ENCODE measurements at places on chromosomes 6 and 20.
A peak's percentile ranks its signal among the peaks of the same experiment; 100 is the strongest.

DNA sequence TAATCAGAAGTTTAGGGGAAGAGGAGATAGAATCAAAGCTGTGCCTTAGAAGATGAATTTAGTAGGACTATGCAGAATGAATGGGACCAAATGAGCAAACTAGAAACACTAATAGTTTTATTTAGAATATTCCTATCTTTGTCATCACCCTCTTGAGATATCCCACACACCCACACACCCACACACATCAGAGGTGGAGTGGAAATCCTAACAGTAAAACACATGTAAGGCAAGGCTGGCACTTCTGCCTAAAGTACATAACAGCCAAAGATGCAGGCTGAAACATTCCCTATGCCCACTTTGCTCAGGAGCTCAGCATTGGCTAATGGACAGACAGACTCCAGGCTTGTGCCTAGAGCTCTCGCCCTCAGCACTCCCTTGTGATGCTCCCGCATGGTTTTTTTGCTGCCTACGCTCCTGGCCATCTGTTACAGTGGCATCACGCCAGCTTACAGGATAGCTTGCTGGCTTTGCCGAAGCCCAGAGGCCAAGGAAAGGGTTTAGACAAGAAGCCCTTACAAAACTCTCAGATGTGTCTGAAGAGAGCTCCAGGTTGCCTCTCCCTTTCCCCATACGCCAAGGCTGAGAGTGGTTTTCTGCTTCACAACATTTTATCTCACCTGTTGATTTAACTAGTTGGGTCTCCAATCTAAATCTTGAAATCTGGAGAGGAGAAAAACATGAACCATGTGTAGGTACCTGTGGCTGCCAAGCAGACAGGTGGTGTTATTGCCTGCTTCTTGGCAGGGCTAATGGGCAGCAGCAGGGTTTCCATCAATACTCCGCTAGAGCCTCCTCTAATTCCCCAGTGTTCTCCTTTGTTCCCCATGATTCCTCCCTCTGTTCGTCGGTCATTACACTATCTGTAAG lies 282.6 kb upstream of the ID4 start:
- DNase-seq: no peak

- no peak for DNase-seq
Observed at GRCh38 chr6:138774370-138774769, 801 bp downstream of the CCDC28A start.

DNA sequence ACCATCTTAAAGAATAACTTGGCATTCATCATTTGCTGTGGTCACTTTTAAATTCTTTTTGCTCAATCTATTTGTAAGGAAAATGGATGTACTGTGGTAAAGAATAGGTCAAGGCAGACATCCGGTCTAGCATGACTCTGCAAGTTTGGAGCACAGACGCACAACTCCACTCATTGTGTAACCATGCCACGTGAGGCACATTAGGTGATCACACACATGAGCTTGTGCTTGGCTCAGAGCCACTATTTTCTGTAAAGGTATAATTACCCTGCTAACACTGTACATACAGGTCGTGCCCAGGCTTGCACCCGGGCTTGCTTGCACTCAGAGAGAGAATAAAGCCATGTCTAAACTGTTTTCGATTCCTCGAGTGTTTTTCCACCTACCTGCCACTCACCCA lies 1289.1 kb upstream of the ADGRB3 start:
- no peak for DNase-seq

DNA sequence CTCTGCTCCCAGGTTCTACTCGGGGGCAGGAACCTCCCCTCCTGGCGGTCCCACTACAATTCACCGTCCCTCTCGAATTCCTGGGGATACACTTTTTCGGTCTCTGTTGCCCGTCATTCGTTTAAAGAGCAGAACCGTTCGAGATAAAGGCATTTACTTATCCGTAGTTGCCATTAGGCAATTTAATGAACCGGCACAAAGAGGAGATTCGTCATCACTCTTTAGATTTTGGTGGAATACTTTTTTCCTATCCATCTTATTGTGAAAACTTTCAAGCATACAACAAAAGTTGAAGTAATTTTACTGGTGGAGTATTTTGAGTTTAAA lies 1.2 kb upstream of the CD24 start:
- peak; percentile 68 for DNase-seq

DNA sequence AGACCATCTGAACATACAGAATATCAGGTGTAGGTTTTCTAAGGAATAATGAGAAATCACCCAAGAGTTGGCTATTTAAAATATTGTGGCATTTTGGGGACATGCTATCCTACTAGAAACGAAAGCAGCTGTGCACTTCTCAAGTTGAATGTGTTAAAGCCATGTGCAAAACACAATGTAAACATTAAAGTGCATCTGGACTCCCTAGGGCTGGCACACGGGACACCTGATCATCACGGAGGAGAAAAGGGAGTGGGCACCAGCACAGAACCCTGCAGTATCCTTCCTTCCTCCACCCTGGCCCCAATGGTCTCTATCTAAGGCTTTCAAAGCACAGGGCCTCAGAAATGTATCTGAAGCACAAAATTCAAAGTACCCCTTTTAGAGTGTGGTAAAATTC lies 94.3 kb downstream of the INSM1 start:
- DNase-seq: no peak

DNA sequence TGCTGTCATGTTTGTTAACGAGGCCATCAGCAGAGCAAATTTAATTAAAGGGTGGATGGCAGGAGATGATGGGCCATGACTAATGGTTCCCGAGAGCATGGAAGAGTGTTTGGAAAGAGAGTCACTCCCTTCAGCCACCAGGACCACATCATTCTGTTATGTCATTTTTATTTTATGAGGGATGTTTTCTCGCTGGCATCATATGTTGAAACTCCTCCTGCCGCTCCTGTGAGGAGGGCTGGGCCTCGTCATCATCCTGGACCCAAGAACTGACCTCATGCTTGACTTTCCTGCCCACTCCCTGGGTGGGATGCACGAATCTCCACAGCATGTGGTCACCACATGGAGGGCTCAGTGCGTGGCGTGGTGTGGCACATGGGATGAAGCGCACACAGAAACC lies 86.4 kb upstream of the FRMD1 start:
- DNase-seq: no peak

- no peak for DNase-seq
Observed at GRCh38 chr6:52152711-52153160, 33.4 kb upstream of the IL17A start.

DNA sequence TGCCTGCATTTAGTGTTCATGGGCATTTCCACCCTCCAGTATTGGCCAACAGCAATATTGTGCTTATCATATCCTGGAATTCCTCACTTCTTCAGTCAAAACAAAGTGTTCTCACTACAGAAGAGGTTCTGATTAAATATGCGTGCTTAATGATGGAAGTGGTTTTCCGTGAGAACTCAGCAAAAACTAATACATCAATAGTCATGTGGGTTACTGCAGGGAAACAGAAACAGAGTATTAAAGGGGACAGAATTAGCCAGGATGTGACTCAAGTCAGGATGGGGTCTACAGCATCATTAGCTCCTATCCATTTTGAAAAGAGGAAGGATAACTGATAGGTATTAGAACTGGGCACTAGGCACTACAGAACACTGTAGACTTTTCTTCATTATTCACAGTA lies 384.6 kb downstream of the CDKAL1 start:
- no peak for DNase-seq

GRCh38 chr20:36267605-36268381 lies 31.5 kb downstream of the AAR2 start:
- DNase-seq: no peak

DNA sequence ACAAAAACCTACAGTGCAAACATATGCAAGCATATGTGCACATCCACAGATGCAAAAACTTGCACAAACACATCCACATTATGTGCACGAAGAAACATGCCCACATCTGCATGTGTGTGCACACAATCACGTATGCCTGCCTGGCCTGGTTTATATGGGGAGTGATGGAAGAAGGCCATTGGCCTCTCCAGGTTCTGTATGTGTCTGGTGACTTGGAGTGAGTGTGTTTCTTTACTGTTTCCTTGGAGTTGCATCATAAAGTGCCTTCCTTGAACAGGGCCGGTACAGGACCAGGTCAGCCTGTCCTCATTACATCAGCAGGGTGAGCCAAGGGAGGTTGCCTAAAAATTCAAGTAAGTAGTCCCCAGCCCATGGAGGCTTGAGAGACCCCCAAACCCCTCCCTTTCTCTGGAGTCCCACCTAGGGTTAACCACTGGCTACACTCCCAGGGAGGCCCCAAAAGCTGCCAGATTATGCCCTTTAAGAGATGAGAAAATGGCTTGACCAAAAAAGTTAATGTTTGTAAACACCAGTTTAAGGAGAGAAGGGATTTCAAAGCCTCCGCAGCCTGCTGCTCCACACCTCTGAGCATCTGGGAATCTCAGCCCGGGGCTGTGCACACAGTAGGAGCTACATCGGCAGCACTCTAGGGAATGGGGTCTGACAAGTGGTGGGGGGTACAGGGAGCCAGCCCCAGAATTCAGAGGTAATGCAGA lies 140.8 kb downstream of the VEGFA start:
- peak; percentile 97 for DNase-seq

DNA sequence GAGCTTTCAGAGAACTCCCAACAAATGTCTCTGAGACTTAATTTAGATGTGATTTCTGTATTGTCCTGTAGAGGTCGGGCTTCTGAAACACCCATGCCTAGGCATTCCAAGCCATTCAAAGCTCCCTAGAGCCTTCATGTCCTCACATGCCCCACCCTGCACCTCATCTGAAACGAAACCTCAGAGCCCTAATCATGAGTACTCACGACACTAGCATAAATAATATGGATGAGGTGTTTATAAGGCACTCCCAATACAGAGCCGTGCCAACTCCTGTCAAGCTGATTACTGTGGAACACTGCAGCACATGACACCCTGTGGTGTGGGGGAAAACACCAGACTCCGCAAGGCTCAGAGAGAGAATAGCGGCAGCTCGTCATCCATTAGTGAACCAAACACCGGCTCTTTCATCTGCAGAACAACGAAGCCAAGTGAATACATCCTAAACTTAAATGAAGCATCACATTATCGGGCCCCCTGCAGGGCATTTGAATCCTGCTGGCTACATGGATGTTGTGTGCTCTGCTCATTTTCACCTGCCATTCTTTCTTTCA lies 83.8 kb downstream of the FNDC1 start:
- peak; percentile 69 for DNase-seq

DNA sequence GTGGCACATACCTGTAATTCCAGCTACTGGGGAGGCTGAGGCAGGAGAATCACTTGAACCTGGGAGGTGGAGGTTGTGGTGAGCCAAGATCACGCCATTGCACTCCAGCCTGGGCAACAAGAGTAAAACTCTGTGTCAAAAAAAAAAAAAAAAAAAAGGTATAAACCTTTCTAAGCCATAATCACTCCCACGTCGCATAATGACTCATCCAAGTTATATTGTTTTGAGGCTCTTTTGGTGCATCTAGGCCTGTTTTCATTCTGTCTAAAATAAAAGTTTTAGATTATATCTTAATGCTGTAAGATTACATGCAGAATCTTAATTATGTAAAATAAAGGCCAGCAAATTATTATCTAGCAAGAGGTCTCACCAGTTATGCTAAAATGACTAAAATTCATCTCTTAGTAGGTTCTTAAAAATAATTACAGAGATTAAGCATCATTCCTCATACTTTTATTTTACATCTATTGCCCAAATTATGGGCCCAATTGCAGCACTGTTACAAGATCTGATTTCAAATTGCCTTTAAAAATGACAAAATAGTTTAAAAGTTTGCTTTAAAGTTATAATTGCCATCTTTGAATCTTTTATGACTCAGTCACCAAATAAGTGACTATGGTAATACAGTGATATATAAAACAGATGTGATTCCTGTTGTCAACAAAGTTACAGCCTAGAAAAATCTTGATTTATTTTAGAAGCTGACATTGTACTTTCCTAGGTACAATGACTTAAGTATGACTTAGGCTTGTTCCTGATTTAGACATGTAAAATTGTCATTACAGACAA lies 10.4 kb upstream of the SUMO4 start:
- DNase-seq: no peak

DNA sequence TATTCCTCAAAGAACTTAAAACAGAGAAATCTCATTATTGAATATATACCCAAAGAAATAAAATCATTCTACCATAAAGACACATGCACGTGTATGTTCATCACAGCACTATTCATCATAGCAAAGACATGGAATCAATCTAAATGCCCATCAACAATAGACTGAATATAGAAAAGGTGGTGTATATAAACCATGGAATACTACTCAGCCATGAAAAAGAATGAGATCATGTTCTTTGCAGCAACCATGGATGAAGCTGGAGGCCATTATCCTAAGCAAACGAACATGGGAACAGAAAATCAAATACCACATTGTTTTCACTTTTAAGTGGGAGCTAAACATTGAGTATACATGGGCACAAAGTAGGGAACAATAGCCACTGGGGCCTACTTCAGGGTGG lies 12.3 kb upstream of the GPR63 start:
- no peak for DNase-seq

DNA sequence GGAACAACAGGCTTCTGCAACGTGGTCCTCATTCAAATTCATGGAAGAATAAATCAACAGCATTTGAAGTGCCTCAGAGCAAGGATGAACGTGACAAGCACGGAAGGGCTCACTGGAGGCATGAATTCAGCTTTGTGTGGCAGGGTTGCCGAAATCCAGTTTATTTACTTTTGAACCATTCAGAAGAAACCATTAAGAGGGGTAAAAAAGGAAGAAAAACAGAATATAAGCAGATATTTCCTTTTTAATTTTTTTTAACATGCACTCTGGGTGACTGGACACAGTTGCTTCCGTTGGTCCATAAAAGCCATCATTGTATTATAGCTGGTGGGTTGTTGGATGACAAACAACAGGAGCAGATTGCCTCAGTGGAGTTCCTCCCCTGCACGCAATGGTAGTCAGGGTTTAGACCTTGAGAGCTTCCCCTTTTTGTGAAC lies 17.3 kb upstream of the SNRPB2 start:
- DNase-seq: no peak

- DNase-seq: peak; percentile 72
Observed at GRCh38 chr6:99467509-99468106, 42.5 kb upstream of the PNISR start.

DNA sequence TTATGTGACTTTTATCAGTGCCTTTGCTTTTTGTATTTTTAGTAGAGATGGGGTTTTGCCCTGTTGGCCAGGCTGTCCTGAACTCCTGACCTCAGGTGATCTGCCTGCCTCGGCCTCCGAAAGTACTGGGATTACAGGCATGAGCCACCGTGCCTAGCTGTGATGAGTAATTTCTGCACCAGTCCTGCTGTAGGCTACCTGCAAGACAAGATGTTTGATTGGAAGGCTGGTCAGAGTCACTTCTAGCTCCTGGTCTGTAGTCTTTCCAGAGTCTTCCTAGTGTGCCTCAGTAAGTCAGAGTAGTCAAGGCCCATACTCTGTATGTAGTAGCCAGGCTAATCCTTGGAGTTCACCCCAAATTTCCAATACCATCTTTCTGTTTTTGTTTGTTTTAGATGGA lies 8.9 kb downstream of the TIAM2 start:
- DNase-seq: no peak

DNA sequence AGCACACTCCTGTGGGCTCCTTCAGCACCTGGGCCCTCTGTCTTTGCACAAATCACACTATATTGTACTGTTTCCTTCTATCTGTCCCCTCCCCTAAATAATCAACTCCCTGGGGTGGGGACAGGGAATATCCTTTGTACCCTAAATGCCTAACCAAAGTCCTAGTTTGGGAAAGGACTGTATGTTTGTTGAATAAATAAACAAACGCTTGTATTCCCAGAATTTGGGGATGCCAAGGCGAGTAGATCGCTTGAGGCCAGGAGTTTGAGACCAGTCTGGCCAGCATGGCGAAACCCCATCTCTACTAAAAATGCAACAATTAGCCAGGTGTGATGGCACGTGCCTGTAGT lies 322.7 kb downstream of the SYNE1 start:
- DNase-seq: no peak

- DNase-seq: peak; percentile 57
Observed at GRCh38 chr20:23624324-23624691, 13.4 kb downstream of the CST3 start.

Measured in OCI-M1 (cell line).